Chondrocyte (in vitro differentiated cells): ENCODE measurements at places on chromosomes 12 and 14.

DNA sequence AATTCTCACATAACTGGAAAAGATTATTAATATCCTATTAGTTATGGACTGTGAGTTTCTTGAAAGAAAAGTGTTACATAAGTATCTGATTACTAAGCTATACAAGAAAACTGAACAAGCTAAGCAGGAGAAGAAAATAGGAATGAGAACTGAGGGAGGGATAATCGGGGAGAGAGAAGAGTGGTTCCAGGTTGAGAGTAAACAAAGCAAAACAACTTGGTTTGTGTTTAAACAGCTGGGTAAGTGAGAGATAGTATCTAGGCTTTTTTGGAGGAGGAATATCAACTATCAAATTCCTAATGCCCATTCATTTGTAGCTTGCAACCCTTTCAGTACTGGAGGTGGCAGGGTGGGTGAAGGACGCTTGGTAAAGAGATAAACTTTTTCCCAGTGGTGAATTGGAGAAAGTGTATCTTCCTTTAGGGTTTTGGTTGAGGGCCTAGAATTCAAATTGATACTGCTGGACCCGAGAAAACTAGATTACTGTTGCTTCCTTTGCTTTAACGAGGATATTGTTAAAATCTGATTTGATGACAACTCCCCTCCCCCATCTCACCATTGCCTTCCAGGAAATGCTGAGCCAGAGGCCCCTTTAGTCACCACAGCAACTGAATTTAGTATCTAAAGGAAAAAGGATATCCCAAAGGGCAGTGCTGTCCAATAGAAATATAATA lies 2.0 kb upstream of the SLC2A3 start:
- DNase-seq, result no peak

GRCh38 chr12:92952394-92952793 lies 23.3 kb upstream of the EEA1 start:
- DNase-seq, result no peak

GRCh38 chr14:72774894-72775620 lies 118.8 kb downstream of the DPF3 start:
- DNase-seq, result no peak

DNA sequence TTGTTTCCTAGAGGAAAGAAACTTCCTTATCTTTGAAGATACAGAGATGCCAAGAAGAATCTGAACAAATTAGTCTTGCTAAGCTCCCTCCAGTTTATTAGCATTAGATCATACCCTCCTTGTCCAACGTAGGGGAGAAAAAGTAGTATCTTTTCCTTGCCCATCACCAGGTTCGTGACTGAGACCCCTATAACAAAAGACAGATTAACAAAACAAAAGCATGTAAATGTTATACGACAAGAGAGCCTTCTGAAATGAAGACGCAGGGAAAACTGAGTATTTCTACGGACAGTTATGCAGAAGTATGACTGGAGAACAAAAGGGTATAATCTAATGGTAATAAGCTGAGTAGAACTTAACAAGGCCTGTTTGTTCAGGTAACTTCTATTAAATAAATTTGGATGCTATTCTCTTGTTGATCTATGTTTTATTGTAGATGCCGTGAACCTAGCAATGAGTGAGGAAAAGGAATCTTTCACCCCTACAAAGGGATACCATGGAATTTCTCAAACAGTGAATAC lies 2.9 kb upstream of the CLEC7A start:
- no peak for DNase-seq

- no peak for DNase-seq
Measured at GRCh38 chr12:108565976-108566375, 3.6 kb downstream of the ISCU start.

DNA sequence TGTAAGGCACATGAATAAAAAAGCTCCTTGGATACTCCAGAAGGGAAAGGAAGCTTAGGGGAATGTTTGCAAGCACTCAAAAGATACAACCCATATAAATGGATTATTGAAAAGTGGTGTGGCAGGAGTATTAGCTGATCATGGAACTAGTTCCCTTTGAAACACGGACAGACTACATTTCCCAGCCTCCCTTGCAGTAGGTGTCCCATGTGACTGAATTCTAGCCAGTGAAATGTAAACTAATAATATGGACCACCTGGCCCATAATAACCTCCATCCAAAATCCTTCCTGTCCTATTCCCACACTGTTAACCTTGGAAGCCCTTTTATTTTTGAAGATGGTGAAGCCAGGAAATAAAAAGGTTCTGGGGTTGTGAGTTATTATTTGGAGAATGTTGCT lies 242.3 kb downstream of the SUDS3 start:
- no peak for DNase-seq

DNA sequence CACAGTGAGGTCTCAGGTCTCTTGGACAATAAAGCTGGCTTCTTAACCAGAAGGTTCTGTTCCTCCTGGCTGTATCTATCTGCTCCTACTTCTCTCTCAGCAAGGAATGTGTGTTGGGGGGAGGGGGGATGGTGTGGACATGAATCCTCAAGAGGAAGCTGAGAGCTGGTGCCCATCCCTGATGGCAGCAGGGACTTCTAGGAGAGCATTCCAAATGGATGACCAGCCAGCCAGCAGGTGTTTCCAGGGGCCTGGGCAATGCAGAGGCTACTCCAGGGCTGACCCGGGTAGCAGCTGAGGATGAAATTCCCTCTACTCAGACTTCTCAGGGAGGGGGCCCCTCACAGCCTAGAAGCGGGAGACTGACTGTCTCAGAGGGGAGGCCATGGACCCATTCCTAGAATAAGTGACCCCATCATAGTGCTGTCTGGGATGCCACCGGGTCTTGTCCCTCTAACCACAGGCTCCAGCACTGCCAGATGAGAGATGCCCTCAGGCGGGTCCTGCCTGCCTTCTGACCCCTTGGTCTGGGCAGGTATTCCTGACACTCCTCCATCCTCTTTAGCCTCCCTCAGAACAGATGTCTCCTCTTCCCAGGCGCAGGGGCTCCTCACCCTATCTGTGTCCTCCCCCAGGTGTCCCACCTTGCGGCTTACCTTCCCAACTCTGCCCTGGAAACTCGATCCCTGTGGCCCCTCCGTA lies 1.2 kb downstream of the RAB15 start:
- DNase-seq, result no peak

GRCh38 chr12:26843311-26843710 lies 10.3 kb upstream of the ITPR2 start:
- DNase-seq, result no peak

GRCh38 chr14:50364792-50365191 lies 31.9 kb downstream of the CDKL1 start:
- DNase-seq, result no peak

GRCh38 chr12:12017135-12017581 lies 53.6 kb upstream of the BCL2L14 start:
- DNase-seq, result no peak

DNA sequence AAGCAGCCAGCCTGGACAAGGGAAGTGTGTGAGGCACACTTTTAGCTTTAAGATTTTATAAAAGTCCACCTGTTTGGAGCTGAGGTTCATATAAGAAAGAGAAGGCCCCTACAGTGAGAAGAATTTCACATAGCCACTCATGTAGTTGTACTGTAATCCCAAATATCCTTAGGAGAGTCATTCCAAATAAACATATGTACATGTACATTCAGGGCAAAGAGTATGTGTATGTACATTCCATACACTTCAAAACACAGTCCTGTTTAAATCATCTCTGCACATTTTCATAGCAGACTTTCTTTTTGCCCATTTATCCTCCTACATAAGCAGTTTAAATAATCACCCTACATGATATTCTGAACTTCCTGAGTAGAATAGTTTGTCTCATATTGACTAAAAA lies 87.6 kb downstream of the GPR65 start:
- DNase-seq, result no peak

DNA sequence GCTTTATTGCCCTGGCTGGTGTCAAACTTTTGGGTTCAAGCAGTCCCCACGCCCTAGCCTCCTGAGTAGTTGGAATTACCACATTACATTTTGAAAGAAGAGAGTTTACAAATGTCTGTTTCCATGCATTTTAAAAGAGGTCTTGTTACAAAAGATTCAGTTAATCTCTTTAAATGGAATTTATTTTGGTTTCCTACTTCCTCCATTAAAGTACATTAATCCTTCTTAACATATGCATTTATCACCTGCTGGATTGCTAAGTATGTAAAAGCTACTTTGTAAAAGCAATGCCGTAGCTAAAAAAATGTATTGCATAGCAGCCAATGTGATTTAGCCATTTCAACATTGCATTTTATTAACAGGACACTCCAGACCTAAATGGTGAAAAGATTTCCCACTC lies 80.4 kb downstream of the PDE3A start:
- no peak for DNase-seq

DNA sequence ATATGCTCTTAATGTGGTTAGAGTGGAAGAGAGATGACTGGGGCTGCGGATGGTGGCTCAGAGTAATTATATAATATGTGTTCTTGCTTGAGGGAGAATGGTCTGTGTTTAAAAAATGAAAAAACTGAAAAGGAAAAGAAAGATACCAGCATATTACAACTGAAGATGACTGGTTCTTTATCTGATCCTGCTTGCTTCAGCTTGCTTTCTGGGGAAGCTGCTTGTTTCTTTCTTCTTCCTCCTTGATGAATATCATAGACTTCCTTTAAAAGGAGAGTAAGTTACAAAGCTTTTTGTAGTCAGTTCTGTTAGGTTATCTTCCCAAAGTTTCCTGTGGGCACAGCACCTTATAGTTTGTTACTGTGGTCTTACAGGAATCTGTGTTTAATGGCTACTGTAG lies 210.9 kb downstream of the ERC1 start:
- DNase-seq, result no peak

DNA sequence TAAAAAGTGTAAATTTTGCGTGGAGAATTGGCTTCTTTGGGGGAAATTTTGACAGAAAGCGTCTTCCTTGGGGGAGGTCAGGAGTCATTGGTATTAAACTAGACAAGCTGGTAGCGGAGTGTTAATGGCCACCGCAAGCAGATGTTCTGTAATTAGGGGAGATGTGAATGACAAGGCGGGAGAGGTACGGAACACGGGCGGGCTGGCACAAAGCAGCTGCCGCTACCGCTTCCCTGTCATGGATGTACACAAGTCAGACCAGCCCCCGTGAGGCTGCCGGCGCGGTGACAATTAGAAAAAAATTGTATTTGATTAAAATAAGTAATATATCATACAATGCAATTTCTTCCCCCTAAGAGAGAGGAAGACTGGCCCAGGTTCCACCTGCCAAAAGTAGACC lies 501.6 kb downstream of the VRK1 start:
- DNase-seq, result no peak

- DNase-seq, result no peak
Measured at GRCh38 chr12:101107032-101107763, 102.8 kb downstream of the SLC5A8 start.

DNA sequence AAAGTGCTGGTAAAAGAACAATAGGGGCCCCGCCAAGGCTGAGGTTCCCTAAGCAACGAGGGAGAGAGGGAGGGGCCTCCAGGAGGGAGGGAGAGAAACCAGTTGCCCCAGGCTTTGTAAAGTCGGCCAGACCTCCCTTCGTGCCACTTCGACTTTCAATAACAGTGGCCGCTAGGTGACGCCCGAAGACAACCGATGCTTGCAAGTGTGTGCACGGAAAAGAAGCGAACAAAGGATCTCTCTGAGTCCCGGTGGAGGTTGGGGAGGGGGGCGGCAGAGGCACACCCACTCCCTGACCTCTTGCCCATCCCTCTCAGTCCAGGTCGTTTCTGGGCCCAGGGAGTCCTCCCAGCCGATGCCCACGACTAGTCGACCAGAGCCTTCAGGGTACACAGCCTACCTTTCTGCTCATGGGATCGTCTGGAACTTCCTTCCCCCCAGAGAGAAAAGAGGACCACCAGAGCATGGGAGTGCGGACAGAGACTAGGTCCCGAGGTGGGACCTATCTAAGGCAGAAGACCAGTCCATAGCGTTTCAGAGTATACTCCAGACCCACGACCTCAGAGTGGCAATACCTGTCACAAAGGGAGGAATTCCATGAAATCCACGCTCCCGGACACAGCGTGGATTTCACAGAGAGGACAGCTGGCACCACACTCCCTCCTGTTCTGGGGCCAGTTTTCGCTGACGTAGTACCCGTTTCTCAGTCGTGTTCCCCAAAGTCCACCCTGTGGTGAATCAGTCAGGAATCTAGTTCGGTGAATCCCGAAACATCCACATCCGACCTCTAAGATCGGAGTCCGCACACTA lies 262.7 kb upstream of the ALG10B start:
- no peak for DNase-seq
